ENCODE measurements at places on chromosomes 3 and 15.

GRCh38 chr3:52798376-52798977, 3.9 kb downstream of the ITIH3 start:
- DNase-seq: no peak
- no peak overlapping the region for H3K4me3 ChIP-seq
- no peaks in the 10 kb centered on the region for H3K36me3 ChIP-seq
- no peak overlapping the region for H3K27ac ChIP-seq
- no peaks in the 10 kb centered on the region for H3K4me1 ChIP-seq
- H3K27me3 ChIP-seq: no peaks in the 10 kb centered on the region

GRCh38 chr3:129490273-129490675, 38.2 kb upstream of the RHO start:
- peak; percentile 60 for DNase-seq
- peak overlapping the region; percentile 36 for H3K27ac ChIP-seq

DNA sequence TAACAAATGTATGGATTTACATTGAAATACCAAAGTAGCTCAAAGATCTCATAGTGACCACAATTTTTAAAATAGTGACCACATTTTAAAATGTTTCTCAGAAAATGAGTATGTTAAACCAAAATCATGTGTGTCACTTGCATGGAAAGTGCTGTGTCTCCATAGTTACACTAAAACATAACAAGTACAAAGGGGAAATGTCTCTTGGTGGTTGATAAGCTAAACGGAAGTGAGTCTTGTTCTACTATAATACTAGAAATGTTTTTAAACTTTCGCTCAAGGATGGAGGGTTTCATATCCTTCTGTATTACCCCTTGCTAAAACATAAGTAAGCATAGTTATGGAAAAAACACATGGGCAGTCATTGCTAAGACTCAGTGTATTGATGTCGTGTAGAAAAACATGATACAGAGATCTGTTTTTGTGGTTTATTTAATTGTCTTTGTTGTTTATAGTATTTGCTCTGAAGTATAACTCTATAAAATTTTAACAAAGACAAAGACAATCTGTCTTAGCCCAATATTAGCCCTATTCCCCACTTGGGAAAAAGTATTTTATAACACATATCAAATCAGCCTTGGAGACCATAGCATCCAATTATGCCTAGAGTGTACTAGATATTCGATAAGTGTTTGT, 27.0 kb upstream of the DENND4A start:
- no peak overlapping the region for H3K27ac ChIP-seq
- H3K27me3 ChIP-seq: no peaks in the 10 kb centered on the region
- H3K36me3 ChIP-seq: no peaks in the 10 kb centered on the region
- no peaks in the 10 kb centered on the region for H3K4me1 ChIP-seq
- no peak for DNase-seq

GRCh38 chr3:80439490-80439889, 671.7 kb upstream of the ROBO1 start:
- no peak overlapping the region for H3K27ac ChIP-seq
- no peaks in the 10 kb centered on the region for H3K27me3 ChIP-seq
- H3K36me3 ChIP-seq: no peaks in the 10 kb centered on the region
- no peak for DNase-seq
- no peak overlapping the region for H3K4me3 ChIP-seq

DNA sequence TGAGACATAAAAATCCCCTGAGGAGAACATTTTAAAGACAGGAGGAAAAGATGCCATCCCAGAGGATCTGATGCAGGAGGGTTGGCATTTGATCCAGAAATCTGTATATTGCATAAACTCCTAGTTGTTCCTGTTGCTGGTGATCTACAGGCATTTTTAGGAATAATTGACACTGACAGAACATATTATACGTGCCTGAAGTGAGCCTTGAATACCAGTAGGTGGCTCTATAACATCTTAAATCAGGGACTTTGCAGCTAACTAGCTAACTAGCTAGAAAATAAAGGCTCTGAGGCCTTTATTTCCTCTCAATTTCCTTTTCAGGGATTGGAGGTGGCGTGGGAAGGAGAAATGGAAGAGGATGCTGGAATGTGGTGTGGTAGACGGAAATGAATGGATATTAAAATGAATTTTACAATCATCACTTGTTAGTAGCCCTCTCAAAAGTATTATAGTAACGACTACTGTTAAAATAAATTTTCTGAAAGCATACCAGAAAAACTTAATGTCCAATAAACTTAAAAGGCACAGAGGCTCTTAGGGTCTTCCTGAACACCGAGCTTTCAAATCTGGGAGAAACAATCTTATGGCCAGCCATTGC, 73.8 kb upstream of the ZBED2 start:
- H3K36me3 ChIP-seq: no peaks in the 10 kb centered on the region
- DNase-seq: no peak
- H3K27me3 ChIP-seq: no peaks in the 10 kb centered on the region
- no peaks in the 10 kb centered on the region for H3K4me1 ChIP-seq

Measured in prostate gland (tissue), 2 donors.